ENCODE measurements at places on chromosomes 1 and 21. TPM values are rescaled to one million over a fixed set of nuclear protein-coding genes. Genes with fewer than 3 reads are reported as not detected.

Gene B3GALT5
- not detected for total RNA-seq

Gene CYP4Z1
- not detected for total RNA-seq

Gene PAFAH2
- 7.0 TPM for total RNA-seq

Gene CRYZL1
- total RNA-seq: 27.3 TPM

Gene KRTAP20-4
- total RNA-seq: not detected

Gene ATAD3B
- 28.1 TPM for total RNA-seq

Gene CYP4A11
- not detected for total RNA-seq

Gene TCP10L
- not detected for total RNA-seq

Gene UBL4B
- total RNA-seq: not detected

Gene ANKRD34A
- 0.32 TPM for total RNA-seq

Gene RAP1GAP
- not detected for total RNA-seq

Gene CD5L
- total RNA-seq: not detected

Gene ZMYND12
- 0.32 TPM for total RNA-seq
